ENCODE measurements at places on chromosomes 6 and 20. TPM values are rescaled to one million over a fixed set of nuclear protein-coding genes. Genes with fewer than 3 reads are reported as not detected.

The C6orf15 gene
- total RNA-seq = not detected

The TXLNB gene
- total RNA-seq = 4.1 TPM

The ACTL10 gene
- total RNA-seq = 26.6 TPM

The TCP11 gene
- total RNA-seq = 639 TPM

The NKX2-4 gene
- total RNA-seq = 5.1 TPM

The ANKRD66 gene
- total RNA-seq = not detected

DNA sequence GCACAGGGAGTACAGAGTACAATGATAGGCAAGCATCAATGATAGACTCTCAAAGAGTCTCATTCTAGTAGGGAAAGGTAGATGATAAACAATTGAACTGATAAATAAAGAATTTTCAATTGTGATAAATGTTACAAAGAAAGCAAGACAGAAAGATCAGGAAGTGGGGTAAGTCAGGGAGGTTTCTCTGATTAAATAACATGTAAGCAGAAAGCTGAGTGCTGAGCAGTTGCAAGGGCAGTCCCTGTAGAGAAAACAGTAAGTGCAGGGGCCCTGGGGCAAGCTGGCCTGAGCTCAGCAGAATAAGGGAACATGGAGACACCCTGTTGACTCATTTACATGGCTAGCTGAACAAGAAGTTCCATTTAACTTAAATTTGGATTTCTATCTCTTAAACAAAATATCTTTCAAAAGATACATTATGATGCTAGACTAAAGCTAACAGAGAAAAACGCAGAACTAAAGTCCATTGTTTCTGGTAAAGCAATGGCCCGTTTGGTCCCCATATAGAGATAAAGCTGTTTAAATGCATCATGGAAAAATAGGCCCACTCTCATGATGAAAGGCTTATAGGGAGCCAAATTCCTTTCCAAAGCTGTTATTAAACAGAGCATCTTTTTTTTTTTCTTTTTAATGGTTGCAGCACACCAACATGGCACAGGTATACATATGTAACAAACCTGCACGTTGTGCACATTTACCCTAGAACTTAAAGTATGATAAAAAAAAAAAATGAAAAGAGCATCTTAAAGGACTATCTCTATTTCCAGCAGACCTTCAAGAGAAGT lies 5.3 kb upstream of the TNFAIP3 start:
- DNase-seq = no peak

DNA sequence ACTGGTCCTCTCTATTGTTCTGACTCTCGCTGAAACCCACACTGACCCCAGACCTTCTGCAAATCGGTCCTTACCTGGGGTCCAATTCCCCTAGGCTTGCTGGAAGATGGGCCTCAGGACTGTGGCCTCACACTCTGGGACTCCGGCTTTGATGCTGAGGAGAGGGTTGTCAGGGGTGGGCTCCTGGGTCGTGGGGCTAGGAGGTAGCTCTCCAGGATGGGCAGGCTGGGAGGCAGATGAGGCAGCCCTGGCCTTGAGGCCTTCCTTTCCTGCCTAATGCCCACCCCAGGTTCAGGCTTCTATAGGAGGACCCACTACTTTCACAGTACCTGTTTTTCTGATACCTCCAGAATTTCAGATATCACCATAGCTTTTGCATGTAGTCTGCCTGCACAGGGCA lies 21.4 kb downstream of the HLA-F start:
- no peak for DNase-seq

GRCh38 chr6:133806382-133807140 lies 82.4 kb upstream of the TCF21 start:
- no peak for DNase-seq

DNA sequence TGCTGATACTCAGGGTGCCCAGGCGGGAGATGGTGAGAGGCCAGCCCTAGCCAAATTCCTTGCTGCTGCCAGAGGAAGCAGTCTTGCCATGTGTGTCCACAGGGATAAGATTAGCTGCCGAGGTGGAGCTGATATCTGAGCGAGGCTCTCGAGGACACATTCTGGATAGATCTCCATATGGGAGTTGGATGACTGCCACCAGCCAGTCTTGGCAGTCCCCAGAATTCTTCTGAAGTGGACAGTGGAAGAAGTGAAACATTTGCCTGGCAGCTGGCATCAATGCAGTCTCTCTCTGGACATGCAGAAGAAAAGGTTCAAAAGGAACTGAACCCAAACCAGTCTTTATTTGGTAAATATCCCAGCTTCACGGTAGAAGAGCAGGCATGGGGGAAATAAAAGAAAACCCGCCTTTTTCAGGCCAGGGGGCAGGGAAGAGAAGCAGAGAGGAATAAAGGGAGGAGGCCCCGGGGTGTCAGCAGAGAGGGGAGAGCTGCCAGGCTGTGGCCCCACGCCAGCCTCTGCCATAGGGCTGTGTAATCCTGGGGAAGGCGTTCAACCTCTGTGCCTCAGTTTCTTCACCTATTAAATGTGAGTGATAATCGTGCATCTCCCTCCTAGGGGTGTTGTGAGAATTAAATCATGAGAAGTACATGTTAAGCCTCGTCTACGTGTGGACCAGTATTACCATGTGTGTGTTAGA lies 3.7 kb upstream of the FUCA2 start:
- DNase-seq = peak; percentile 89

DNA sequence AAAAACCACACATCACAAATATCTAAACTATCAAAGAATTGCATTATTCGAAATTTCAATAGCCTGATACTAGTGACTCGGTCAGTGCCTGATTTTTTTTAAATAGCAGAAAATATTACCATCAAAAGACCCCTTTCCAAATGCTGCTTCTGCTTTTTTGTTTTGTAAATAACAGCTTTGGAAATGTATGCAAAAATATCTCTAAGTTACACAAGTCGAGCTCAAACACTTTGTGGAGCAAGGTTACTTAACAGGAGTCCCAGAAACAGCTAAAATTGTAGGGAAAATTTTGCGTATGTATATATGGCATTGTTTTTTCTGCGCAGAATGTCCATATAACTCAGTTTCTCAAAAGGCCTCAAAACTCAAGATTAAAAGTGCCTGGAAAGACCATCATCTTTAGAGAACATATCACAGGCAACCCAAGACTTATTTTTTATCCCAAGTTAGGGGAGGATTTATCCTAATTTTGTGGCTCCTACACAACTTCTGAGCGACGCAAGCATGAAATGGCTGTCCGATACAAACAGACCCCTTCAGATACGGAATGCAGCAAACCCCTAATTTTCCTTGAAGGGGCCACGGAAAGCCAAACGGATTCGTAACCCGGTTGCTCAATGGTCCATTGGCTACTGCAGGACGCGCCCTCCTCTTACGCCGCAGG lies 1.3 kb downstream of the CEP85L start:
- no peak for DNase-seq

GRCh38 chr6:53517021-53517420 lies 27.9 kb downstream of the GCLC start:
- DNase-seq = no peak

GRCh38 chr6:16196260-16196983 lies 42.0 kb upstream of the GMPR start:
- no peak for DNase-seq

DNA sequence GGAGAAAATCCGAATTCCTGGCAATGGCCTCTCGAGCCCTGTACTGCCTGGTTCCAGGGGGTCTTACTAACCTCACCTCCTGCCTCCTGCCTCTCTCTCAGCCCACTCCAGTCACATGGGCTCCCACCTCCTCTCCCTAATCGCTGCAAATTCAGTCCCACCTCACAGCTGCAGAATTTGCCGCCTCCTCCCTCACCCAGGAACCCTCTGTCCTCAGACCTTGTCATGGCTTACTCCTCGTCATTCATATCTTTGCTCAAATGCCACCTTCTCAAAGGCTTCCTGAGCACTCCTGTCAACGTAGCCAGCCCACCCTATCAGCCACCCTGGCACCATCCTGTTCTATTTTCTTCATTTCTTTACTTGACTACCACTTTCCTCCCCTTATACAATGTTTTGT lies 89.0 kb downstream of the SLC2A10 start:
- DNase-seq = no peak

DNA sequence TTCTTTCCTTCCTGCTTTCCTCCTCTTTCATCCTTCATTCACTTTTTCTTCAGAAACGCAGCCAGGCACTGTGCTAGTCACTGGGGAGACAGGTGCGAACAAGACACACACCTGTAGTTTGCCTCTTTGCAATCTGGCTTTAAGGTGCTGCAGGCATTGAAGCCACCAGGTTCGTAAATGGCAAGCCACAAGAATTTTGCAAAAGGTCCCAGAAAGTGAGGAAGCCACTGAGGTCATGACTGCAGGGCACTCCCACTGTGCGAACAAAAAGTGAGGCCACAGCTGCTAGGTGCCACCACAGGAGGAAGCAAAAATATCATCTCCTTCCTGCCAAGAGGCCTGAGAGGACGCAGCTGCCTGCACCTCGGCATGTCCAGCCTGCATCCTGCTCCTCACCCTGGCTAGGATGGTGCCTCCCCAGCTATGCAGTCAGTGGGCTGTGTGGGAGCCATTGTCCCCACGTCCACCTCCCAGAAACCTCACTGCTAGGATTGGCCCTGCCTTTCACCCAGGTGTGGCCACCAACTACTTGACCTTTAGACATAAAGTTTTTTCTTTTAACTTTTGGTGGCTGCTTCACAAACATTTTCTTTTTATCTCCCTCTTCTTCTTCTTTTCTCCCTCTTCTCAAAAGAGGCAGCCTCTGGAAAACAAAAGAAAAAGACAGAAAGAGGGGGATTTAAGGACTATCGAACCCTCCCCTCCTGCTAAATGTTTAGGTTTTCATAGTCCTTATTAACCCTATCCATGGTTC lies 230.8 kb downstream of the BCAS1 start:
- no peak for DNase-seq

DNA sequence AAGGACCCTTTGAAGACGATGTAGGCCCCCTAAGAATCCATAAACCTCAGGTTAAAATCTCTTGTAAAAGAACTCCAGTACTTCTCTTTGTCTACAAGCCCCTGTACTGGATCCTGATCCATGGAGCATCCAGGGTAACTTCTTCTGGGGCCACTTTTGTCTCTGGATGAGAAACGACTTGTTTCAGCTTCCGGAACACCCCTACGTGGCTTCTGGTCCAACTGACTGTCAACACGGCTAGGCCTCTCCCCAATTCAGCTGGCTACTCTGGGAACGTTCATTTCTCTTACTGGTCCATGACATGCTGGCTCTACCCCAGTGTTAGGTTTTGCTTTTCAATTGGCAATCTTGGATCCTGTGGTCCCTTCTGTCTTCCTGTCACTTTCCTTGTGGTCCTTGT lies 198.0 kb downstream of the BACH2 start:
- DNase-seq = no peak

DNA sequence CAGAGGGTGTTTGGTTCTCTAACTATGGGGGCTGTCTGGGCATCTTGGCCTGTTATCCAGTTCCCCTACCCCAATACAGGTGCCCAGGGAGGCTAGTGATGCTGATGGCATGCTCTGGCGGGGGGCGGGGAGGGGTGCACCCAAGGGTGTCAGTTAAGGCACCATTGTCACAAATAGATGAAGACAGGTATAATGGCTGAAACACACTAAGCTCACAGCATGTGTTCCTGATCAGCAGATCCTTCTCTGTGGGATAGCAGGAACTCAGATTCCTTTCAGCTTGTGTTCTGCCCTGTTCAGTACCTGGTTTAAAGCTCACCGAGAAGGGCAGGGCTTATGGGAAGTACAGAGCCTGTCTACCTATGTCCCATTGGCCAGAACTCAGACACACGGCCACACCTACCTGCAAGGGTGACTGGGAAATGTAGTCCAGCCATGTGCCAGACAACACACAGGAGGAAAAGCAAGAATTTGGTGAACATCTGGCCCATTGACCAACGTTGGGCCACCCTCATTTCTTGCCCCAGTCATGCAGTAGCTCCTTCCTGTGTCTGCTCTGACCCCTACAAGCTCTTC lies 3.4 kb upstream of the RSPO4 start:
- peak; percentile 51 for DNase-seq

DNA sequence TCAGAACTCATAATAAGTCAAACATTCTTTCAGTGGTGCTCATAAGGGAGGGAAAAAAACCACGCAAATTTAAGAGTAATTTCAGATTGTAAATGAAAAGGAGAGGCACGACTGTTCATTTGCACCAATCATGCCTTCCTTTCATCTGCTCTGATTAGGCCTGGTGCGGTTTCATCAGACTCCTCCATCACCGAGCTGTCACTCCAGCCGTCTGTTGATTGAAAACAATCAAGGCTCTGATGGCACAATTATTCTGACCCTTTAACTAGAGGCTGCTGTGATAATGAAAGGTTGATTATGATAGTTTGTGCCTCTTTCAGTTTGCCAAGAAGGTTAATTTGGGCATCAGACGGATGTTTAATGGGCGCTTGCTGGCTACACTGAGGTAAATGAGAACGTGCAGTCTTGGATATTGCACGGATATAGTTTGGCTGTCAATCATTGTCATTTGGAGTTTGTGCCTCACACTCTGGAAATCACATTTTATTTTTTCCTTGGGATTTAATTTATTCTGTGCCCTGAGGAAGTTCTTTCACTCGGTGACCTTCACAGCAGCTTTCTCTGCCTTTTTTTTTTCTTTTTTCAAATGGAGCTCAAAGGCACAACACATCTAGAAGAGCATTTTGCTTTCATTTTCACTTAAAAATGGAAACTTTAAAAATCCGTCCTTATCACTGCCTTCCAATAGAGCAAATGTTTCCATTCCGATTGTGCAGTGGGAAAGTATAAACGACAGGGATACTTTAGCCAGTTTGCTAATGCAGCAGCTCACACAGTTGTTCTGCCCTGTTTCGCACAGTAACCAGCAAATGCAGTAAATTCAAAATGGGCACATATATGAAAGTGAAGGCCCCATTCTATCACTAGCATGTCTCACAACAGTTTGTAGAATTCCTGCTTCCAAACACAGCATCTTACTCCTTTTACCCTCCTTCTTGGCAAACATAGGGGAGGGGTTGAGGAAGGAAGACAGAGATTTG lies 172.8 kb downstream of the KLHL32 start:
- DNase-seq = no peak

DNA sequence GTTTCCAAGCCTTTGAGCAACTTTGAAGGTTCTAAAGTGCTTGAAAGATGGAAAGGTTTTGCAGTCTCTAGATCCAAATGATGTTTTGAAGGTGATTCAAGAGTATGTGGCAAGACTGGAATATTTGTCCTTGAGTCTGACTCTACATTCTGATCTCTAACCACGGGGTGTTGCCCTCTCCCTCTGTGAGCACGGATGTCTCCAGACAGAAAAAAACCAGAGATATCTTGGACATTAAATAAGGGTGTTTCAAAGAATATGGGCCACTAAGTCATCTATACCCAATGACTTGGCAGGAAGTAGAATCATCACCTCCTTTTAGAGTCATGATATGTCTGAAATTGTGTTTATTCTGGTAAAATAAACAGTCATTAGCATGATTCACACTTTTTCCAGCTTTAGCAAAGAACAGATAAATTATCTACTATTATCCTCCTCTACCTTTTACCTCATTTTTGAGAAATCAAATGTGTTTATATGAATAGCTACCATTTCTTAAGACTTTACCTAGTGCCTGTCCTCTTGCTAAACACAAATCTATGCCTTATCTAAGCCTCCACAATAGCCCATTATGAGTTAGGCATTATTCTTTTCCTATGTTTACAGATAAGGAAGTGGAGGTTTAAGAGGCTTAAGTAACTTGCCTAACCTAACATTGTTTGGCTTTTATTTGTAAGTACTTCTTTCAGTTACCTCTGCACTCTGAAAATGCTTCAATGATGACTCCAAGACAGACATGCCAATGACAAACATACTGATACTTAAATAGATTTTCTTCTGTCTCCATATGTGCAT lies 384.4 kb downstream of the BMP2 start:
- DNase-seq = no peak

GRCh38 chr20:33927724-33928123 lies 66.0 kb upstream of the RALY start:
- DNase-seq = no peak

- DNase-seq = no peak
Measured at GRCh38 chr20:33673410-33674293, 576 bp downstream of the NECAB3 start.
